HFFc6 (cell line): ENCODE measurements at places on chromosomes 4 and X.

DNA sequence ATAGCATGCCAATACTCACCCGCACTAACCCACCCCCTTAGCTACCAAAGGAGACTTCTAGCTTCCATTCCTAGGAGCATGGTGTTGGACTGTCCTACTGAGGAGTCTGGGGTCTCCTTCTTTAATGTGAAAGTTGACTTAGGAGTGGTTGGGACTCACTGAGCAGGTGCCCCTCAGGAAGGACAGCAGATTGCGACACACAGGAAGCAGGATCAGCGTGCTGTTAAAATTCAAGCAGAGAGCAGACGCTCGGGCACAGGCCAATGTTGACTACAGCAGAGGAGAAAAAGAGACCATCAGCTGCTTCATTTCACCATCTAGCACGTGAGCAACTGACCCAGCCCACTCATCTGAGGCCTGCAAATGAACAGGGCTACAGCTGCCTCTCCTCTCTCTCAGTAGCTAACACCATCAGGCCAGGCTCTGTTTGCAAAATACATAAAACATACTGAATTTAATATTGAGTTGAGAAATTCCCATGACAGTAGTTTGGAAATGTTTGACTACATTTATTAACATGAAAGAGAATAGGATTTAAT lies 10.8 kb downstream of the NOX1 start:
- no peak for DNase-seq
- H3K27me3 ChIP-seq, result peaks cover 6% of the 10 kb centered on the region; the same call in 1 of the 2 replicates
- no peak overlapping the region for H3K27ac ChIP-seq
- no peak overlapping the region for H3K4me3 ChIP-seq

- peaks cover 4% of the 10 kb centered on the region; the same call in 1 of the 2 replicates for H3K36me3 ChIP-seq
- H3K27me3 ChIP-seq, result peaks cover 2% of the 10 kb centered on the region; the same call in 1 of the 2 replicates
- peaks cover 7% of the 10 kb centered on the region for H3K4me1 ChIP-seq
Observed at GRCh38 chr4:48565362-48566033, 75.4 kb downstream of the ZAR1 start.

GRCh38 chr4:87118826-87119225 lies 101.6 kb downstream of the KLHL8 start:
- DNase-seq, result peak; percentile 34
- H3K27ac ChIP-seq, result peak overlapping the region; percentile 59
- no peaks in the 10 kb centered on the region for H3K27me3 ChIP-seq
- no peak overlapping the region for H3K4me3 ChIP-seq
- peaks cover 22% of the 10 kb centered on the region for H3K4me1 ChIP-seq
- H3K36me3 ChIP-seq, result peaks cover 21% of the 10 kb centered on the region

- peak overlapping the region; percentile 61 for H3K4me3 ChIP-seq
- peak; percentile 22 for DNase-seq
Observed at GRCh38 chr4:33722800-33723516, 2521.4 kb downstream of the ARAP2 start.

DNA sequence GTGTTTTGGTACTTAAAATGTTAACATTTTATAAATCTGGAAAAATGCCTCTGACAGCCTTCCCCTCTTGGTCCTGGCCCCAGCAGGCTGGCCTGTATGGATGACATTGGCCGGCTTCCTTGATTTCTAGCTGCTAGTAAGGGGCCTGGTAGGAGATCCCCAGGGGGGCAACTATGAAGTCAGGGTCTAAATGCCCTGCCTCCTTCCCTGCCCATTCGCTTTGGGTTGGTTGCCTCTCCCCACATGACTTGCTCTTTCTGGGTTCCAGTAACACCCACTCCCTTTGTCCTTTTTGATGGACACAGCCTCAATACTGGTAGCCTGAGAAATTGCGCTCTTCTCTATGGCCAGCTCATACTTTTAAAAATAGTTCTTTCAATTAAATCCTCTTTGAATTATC lies 78.0 kb upstream of the MAD2L1 start:
- no peak overlapping the region for H3K27ac ChIP-seq
- H3K36me3 ChIP-seq, result no peaks in the 10 kb centered on the region
- no peak for DNase-seq
- no peaks in the 10 kb centered on the region for H3K4me1 ChIP-seq
- H3K27me3 ChIP-seq, result peaks cover 2% of the 10 kb centered on the region

DNA sequence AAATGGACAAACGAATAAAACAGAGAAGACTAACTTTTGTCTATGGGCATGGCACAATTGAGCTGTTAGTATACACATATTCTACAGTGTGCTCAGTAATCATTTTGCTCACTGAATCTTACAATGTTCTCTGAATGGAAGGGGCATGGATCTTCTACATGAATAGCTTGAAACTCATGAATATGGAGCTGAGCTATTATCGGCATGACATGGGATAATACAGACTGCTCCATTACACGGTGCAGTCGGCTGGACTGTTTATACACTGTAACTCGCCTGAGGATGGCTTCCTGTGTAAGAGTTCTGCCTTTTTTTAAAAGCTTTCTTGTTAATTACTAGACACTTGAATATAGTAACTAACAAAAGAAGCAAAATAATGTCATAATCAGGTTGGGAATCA lies 368.5 kb upstream of the MAD2L1 start:
- H3K4me1 ChIP-seq, result no peaks in the 10 kb centered on the region
- no peaks in the 10 kb centered on the region for H3K27me3 ChIP-seq
- no peaks in the 10 kb centered on the region for H3K36me3 ChIP-seq

DNA sequence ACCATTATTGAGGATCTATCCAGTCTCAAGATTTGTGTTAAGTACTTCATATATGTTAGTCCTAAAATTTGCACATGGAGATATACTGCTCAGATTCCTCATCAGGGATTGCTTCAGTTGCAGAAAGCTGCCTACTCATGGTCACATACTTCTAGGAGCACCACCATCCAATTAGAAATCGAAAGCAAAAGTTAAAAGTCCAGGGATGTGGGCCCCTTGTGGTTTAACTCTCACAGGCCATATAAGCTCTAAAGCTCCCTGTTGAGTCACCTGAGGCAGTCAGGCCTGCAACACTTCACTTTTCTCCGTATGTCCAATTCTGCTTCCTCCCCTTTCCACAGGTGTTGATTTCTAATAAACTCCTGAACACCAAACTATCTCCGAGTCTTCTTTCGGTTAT lies 84.2 kb downstream of the CNOT6L start:
- peak; percentile 7 for DNase-seq
- H3K4me1 ChIP-seq, result peaks cover 11% of the 10 kb centered on the region
- H3K4me3 ChIP-seq, result no peak overlapping the region
- H3K27ac ChIP-seq, result no peak overlapping the region

GRCh38 chr4:146458594-146458993 lies 63.1 kb downstream of the SLC10A7 start:
- H3K4me3 ChIP-seq, result no peak overlapping the region
- no peak for DNase-seq
- H3K36me3 ChIP-seq, result no peaks in the 10 kb centered on the region

- H3K27ac ChIP-seq, result no peak overlapping the region
- peaks cover 5% of the 10 kb centered on the region for H3K27me3 ChIP-seq
- H3K4me1 ChIP-seq, result no peaks in the 10 kb centered on the region
- no peak overlapping the region for H3K4me3 ChIP-seq
- peak; percentile 28 for DNase-seq
Observed at GRCh38 chrX:152632445-152633097, 5.1 kb upstream of the GABRQ start.

DNA sequence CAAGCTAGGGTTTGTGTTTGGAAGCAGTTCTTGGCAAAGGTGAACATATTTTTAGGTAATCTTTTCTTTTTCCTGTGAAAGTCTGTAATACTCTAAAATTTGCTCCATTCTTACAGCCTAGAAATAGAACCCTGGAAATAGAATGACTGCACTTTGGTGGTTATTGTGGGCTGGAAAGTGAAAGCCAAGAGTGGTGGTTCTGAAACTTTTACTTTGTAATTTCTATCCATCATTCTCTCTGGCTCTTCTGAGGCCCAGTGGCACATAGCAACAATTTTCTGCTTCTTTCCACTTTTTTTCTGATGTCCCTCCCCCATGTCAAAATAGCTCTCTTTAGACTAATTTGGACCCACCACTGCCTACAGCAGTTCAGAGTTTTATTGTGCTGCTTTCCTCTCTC lies 300.4 kb upstream of the RPS6KA3 start:
- no peak overlapping the region for H3K27ac ChIP-seq
- H3K4me3 ChIP-seq, result no peak overlapping the region
- DNase-seq, result no peak
- H3K27me3 ChIP-seq, result no peaks in the 10 kb centered on the region; the same call in 1 of the 2 replicates

GRCh38 chr4:20432088-20432487 lies 180.4 kb downstream of the SLIT2 start:
- H3K27me3 ChIP-seq, result no peaks in the 10 kb centered on the region; the same call in 1 of the 2 replicates
- peak overlapping the region; percentile 80 for H3K4me3 ChIP-seq
- peaks cover 79% of the 10 kb centered on the region for H3K4me1 ChIP-seq
- H3K27ac ChIP-seq, result peak overlapping the region; percentile 82
- H3K36me3 ChIP-seq, result no peaks in the 10 kb centered on the region

GRCh38 chr4:85905761-85906160 lies 430.8 kb downstream of the ARHGAP24 start:
- H3K4me3 ChIP-seq, result no peak overlapping the region
- peaks cover 2% of the 10 kb centered on the region for H3K27me3 ChIP-seq
- peaks cover 18% of the 10 kb centered on the region for H3K4me1 ChIP-seq
- DNase-seq, result no peak
- no peak overlapping the region for H3K27ac ChIP-seq

DNA sequence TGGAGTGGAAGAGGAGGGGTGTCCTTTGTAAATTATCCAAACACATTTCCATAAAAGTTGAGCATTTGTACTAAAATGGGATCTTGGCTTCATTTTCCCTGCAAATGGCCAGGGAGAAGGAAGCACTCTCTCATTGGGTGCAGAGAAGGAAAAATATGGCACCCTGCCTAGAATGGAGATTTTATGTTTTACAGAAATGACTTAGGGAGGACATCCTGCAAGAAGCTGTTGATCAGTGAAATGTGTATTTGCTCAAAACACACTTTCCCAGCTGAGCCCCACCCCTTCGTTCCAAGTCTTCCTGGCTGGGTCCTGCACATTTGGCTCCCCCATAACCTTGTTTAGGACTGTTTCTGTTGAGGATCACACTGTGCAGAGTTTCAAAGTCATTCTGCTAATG lies 213.5 kb upstream of the TAPT1 start:
- no peak overlapping the region for H3K27ac ChIP-seq
- no peak for DNase-seq
- no peak overlapping the region for H3K4me3 ChIP-seq
- H3K36me3 ChIP-seq, result no peaks in the 10 kb centered on the region; the same call in none of the 2 replicates

GRCh38 chr4:189660722-189661360 lies 279.8 kb upstream of the FRG1 start:
- no peaks in the 10 kb centered on the region for H3K36me3 ChIP-seq
- no peak overlapping the region for H3K4me3 ChIP-seq
- no peak for DNase-seq
- H3K4me1 ChIP-seq, result no peaks in the 10 kb centered on the region
- H3K27me3 ChIP-seq, result no peaks in the 10 kb centered on the region

- H3K27ac ChIP-seq, result peak overlapping the region; percentile 97
- peaks cover 52% of the 10 kb centered on the region for H3K4me1 ChIP-seq
- peaks cover 34% of the 10 kb centered on the region for H3K27me3 ChIP-seq
- peaks cover 52% of the 10 kb centered on the region for H3K36me3 ChIP-seq
- DNase-seq, result peak; percentile 89
Observed at GRCh38 chr4:119300101-119300978, 21.6 kb downstream of the FABP2 start.

DNA sequence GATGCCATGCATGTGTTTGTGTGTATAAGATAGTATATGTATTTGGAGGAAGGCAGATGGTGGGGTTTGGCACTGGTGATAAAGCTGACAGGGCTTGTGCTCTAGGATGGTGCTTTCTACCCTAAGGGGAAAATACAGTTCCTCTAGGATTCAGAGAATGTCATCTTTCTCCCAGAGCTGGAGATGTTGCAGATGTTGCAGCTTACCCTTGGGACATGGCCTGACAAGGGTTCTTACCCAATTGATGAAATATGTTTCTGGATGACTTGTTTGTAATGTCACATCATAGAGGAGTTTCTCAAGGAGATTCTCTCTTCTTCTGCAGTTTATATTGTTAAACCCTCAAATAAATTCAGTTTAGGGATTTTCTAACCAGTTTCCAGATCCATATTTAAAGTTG lies 52.5 kb upstream of the PITX2 start:
- no peak overlapping the region for H3K27ac ChIP-seq
- H3K27me3 ChIP-seq, result peaks cover 5% of the 10 kb centered on the region
- no peak overlapping the region for H3K4me3 ChIP-seq
- DNase-seq, result no peak
- peaks cover 42% of the 10 kb centered on the region for H3K4me1 ChIP-seq

GRCh38 chrX:87265518-87265917 lies 252.1 kb upstream of the KLHL4 start:
- no peak overlapping the region for H3K27ac ChIP-seq
- H3K4me3 ChIP-seq, result no peak overlapping the region
- no peak for DNase-seq

GRCh38 chr4:154004016-154004415 lies 215.1 kb upstream of the SFRP2 start:
- H3K4me3 ChIP-seq, result no peak overlapping the region
- no peaks in the 10 kb centered on the region for H3K36me3 ChIP-seq
- H3K4me1 ChIP-seq, result no peaks in the 10 kb centered on the region; the same call in 1 of the 2 replicates
- DNase-seq, result no peak
- peak overlapping the region; percentile 62; the same call in 1 of the 2 replicates for H3K27ac ChIP-seq

GRCh38 chrX:134240209-134240608 lies 3.2 kb downstream of the CCDC160 start:
- peaks cover 5% of the 10 kb centered on the region; the same call in 1 of the 2 replicates for H3K27me3 ChIP-seq
- H3K27ac ChIP-seq, result no peak overlapping the region
- no peak overlapping the region for H3K4me3 ChIP-seq
- H3K36me3 ChIP-seq, result no peaks in the 10 kb centered on the region
- peaks cover 13% of the 10 kb centered on the region; the same call in 1 of the 2 replicates for H3K4me1 ChIP-seq

GRCh38 chrX:66018585-66019309 lies 21.1 kb downstream of the VSIG4 start:
- no peak for DNase-seq
- H3K27me3 ChIP-seq, result peaks cover 2% of the 10 kb centered on the region; the same call in 1 of the 2 replicates
- H3K4me3 ChIP-seq, result no peak overlapping the region
- no peaks in the 10 kb centered on the region for H3K4me1 ChIP-seq
- no peak overlapping the region for H3K27ac ChIP-seq
- no peaks in the 10 kb centered on the region for H3K36me3 ChIP-seq

DNA sequence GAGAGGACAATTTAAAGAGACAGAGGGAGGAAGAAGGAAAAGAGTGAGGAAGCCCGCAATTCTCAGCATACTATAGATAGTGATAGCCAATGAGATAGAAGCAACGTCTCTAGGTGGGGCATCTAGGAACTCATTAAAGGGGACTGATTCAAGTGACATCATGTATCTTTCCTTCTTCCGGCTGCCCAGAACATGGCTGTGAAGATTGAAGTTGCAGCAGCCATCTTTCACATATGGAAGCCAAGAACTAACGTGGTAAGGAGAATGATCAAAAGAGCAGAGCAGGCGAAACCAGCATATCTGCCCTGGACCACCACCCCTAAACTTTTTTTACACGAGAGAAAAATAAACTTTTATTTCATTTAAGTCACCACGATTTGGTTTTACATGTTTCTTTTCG lies 133.8 kb downstream of the DDX53 start:
- no peaks in the 10 kb centered on the region for H3K4me1 ChIP-seq
- H3K27ac ChIP-seq, result no peak overlapping the region
- no peak overlapping the region for H3K4me3 ChIP-seq
- DNase-seq, result no peak

DNA sequence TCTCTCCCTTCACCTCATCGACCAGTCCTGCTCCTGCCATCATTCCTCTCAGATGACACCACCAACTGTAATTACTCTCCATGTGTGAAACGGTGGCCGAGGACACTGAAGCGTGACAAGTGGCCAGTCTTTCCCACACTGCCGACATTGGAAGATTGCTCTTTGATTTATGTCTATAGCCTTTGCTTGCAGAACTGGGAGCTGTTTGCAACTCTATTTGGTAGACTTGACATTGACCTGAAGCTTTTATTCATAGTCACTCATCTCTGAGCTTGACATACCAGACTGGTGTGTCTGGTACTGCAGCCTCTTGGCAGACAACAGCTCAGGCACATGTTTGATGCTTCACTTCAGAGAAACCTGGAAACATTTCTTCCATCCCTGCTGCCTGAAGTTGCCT lies 121.8 kb upstream of the GALNT7 start:
- no peak overlapping the region for H3K27ac ChIP-seq
- no peaks in the 10 kb centered on the region for H3K4me1 ChIP-seq
- no peak for DNase-seq
- H3K4me3 ChIP-seq, result no peak overlapping the region
